Cortex of kidney (tissue), 1 donor: ENCODE measurements at places on chromosomes 16 and 17.

- DNase-seq: no peak
Observed at GRCh38 chr16:24372824-24373223, 116.7 kb downstream of the CACNG3 start.

DNA sequence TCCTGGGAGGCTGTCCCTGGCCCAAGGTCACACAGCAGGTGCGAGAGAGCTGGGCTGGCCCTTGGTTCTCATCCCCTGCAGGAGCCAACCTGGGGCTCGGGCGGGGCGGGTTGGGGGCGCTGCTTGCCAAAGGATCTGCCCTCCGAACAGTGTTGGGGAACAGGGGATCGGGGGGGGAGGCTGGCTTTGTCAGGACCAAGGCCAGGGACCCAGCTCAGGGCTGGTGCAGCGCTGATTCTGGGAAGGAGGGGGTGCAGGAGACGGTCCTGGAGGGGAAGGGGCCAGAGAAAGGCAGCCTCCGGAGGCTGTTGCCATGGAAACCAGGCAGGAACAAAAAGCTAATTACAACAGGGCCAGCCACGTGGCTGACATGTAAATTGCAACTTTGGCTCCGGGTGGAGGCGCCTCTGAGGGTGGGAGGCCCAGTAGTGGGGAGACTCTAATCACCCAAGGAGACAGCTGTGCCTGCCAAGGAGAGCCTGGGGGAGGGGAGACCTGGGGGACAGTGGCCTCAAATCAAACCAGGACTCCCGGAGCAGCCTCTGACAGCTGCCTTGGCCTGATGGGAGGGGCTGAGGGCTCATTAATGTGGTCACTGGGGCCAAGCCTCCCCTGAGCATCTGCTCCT is 1.3 kb downstream of the TUBB3 start:
- no peak for DNase-seq

DNA sequence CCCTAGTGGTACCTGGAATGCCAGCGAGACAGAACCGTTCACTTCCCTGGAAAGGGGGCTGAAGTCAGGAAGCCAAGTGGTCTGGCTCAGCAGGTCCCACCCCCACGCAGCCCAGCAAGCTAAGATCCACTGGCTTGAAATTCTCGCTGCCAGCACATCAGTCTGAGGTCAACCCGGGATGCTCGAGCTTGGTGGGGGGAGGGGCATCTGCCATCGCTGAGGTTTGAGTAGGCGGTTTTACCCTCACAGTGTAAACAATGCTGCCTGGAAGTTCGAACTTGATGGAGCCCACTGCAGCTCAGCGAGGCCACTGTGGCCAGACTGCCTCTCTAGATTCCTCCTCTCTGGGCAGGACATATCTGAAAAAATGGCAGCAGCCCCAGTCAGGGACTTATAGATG is 464.7 kb upstream of the TOM1L1 start:
- DNase-seq: no peak

DNA sequence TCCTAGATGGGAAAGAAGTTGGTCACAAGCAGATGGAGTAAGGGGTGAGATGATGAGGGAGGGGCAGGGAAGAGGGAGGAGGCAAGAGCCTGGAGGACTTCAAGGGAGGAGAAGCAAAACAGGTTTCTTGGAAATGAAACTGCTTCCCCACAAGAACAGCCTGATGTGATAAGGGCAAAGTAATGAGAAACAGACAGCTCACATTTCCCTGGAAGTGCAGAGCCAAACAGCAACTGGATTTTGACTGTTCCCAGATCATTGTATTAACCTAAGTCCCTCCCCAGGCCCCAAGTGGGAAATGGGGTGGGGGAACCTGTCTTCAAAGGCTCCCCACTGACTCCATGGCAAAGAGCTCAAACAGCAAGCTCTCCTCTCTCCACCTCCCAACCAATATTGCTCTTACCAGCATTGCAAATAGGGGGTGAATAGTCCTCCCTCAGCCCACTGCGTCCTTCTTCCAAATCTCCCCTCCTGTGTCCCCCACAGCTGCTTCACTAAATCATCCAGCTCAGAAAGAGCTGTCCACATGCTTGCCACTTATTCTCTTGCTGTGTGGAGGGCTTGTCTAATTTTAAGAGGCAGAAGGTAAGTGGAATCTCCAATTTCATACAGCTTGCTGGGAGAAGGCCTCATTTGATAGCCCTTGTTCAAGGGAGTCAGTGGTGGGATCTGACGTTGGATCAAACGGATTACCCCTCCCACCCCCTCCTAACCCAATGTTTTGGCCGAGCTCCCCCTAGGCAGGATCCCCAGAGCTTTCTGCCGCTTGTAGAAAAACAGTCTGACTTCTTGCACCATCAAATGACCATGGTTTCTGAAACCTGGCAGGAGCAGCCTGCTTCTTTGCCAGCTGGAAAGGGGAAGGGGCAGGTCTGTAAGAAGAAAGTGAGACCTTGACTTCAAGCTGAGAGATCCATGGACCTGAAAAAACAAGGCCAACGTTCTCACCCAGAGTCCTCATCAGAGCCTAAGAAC is 56.3 kb upstream of the SMIM36 start:
- no peak for DNase-seq

DNA sequence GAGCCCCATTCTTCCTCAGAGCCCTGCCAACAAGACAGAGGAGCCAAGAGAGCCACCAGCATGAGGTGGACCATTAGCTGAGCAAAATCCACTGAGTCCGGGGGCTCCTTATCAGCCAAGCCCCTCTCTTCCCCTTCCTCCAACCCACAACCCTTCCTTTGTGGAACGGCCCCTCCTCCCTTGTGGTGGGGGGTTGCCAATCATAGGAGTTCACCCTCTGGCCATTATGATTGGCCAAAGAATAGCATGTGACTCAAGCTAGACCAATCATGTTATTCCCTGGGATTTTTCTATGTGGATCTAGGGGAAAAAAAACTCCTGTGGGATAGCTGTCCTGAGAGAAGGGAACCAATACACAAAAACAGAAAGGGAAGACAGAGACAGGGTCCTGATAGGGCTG is 120.5 kb downstream of the C16orf95 start:
- DNase-seq: no peak

DNA sequence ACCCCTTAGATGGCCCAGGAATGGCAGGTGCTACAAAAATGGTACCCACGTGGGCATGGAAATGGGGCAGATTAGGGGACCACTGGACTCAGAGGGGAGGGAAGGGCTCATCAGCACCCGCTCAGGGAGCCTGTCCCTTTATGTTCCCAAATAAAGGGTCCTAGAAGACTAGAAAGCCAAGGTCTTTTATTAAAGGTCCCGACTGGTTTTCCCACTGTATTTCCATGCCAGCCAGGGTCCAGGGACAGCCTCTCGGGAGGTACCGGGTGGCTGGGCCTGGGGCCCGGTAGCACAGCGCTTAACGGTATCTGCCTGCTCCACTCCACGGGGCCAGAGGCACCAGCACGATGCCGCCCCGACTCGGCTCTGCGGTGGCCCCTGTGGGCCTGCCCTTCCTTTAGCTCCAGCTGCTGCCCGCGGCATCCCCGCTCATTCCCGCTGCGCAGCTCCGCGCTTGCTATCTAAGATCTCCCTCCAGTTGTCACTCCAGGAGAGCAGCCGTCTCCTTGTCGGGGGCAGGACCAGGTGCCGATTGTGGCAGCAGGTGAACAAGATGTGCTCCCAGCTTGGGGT is 1.4 kb downstream of the NT5C start:
- DNase-seq: no peak

GRCh38 chr17:72588561-72588960 is 467.7 kb downstream of the SOX9 start:
- DNase-seq: no peak

- DNase-seq: no peak
Observed at GRCh38 chr17:4445731-4446130, 12.0 kb downstream of the SPNS3 start.

- no peak for DNase-seq
Observed at GRCh38 chr17:29591146-29591736, 1.7 kb upstream of the ANKRD13B start.

DNA sequence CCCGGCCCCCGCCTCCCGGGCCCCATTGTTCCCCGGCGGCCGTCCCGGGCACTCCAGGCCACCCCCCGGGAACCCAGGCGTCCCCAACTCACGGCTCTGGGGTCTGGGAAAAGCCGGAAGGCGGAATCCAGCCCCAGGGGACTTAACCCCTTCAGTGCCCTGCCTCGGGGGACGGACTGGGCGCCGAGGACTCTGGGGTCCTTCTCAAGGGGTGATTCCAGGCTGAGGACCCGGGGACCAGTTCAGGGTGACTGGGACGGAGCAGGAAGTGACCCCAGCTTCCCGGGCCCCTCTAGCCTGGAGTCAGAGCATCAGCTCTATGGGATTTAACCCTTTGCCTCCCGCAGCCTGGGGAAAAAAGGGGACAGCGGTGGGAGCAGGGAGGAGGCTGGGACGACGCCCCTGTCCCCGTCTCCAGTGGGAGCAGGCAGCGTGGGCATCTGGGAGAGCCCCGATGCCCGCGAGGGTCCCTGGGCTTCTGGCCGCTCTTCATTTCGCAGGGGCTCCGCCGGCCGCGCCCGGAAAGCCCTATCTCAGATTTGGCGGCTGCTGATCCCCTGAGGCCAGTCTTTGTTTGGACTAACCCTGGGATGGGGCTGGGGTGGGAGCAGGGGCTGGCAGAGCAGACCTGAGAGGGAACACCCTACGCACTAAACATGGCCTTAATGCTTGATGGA is at the start of gene ZNF629:
TSS of gene ZNF629 (minus strand) at position 270 of the 677 bp plus-strand sequence. CDS start 2,723 bp downstream, outside the sequence.
- DNase-seq: no peak

DNA sequence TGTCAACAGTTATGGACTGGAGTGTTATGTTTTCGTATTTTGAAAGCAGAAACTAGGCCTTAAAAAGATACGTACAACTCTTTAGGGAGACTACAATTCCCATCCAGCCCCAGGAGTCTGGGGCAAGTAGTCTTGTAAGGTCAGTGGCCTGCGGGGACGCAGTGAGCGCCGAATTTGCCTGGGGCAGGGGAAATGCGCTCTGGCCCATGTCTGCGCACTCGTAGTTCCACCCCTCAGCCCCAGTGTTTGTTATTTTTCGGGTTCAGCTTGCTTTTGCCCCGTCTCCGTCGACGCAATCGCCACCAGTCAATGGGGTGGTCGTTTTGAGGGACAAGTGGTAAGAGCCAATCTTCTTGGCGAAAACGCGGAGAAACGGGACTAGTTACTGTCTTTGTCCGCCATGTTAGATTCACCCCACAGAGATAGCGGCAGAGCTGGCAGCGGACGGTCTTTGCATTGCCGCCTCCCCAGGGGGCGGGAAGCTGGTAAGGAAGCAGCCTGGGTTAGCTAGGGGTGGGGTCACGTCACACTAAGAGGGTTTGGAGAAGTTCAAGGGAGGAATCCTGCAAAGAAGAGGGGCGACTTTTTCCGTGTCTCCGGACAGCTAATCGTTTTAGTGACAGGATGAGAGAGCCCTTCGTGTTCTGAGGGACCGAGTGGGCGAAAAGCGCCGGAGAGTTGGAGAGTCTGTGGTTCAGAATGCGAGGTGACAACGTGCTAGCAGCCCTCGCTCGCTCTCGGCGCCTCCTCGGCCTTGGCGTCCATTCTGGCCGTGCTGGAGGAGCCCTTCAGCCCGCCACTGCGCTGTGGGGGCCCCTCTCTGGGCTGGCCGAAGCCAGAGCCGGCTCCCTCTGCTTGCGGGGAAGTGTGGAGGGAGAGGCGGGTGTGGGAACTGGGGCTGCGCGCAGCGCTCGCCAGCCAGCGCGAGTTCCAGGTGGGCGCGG is 1.1 kb upstream of the BRCA1 start:
- no peak for DNase-seq

DNA sequence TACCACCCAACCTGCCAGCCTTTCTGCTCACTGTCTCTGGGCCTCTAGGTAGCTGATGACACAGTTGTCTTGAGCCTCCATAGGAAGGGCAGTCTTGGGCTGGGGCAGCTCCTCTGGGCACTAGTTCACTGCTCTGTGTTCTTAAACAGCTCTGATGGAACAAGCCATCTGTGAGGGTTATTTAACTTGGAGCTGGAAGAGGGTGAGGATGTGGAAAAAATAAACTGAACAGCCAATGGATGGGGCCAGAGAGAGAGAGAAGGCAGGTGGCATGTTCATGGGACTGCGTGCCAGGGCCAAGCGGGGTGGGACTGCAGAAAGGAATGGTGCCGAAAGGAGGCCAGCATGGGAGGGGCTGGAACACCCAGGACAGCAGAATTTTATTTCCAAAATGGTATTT is 52.6 kb downstream of the HIC1 start:
- DNase-seq: no peak

- no peak for DNase-seq
Observed at GRCh38 chr16:86918637-86919036, 340.3 kb downstream of the FOXL1 start.

DNA sequence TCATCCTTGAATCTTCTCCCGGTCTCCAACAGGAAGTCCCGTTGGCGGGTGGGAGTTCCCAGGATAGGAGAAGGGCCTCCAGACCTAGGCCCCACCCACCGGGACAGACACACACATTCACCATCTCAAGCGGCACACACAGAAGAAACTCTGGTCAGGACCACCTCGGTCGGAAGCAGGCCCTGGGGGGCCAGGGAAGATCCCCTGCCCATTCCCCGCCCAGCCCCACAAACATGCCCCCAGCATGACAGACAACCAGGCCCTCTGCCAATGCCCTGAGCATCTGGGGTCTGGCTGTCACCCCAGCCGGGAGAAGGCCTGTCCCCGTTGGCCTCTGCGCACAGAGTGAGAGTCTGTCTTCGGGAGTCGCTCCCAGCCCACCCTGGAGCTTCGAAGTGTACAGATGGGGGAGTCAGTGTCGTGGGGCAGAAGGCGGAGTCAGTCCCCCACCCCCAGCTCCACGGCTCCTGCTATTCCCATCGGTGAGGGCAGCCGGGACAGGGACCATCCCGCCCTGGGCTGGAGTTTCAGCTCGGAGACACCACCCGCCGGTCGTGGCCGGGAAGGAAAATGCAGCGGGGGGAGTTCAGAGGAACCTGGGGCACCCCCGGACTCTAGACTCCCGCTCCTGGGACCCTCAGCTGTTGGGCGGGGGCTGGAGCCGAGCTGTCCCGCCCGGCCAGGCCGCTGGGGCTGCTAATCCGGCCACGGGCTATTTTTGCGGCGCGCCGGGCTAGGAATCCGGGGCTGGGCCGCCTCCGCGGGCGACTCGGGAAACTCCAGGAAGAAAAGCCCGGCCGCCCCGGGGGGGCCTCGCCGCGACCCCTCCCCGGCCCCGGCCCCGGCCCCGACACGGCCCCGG is 660 bp downstream of the RHBDF1 start:
- DNase-seq: no peak

GRCh38 chr16:50153596-50154419 is 702 bp downstream of the TENT4B start:
- no peak for DNase-seq

GRCh38 chr17:69405096-69405495 is 9.4 kb upstream of the MAP2K6 start:
- DNase-seq: no peak
